ENCODE measurements at places on chromosomes 4 and X.

- no peak for DNase-seq
Observed at GRCh38 chrX:104347860-104348259, 93.1 kb upstream of the ESX1 start.

GRCh38 chrX:40473460-40474204 lies 107.1 kb upstream of the ATP6AP2 start:
- DNase-seq: no peak

DNA sequence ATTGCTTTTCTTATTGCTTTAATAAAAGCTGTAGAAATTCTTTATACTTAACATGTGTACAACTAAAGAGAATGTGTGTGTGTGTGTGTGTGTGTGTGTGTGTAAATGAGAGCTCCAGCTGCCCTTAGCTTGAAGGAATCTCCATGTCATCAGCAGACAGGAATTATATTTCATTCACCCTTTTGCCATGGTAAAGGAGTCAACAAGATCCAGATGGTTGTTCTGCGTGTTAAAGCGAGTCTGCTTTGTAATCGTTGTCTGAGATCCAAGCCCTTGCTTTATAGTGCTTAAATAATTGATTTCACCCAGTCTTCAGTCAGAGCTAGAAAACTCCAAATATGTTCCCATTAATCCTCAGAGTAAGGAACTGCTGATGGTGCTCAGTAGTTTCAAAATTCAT lies 285.5 kb downstream of the PDGFC start:
- no peak for DNase-seq

GRCh38 chr4:53676402-53676871 lies 85.2 kb upstream of the LNX1 start:
- peak; percentile 92 for DNase-seq

DNA sequence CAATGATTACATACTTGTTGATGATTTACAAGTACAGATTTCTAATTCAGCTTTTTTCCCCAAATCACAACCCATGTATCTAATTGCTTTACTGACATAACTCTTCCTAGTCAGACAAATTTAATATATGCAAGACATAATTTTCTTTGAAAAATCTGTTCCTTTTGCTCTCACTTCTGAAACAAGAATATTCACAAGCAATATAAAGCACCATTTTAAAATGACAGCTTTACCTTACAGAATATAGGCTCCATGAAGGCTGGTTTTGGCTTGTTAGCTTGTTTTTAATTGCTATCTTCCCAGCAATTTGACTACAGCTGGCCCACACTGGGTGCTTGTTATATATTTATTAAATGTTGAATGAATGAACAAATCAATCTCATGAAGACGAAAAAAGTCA lies 24.5 kb downstream of the GPM6A start:
- DNase-seq: no peak

- no peak for DNase-seq
Observed at GRCh38 chrX:16144420-16144819, 21.1 kb downstream of the GRPR start.

GRCh38 chr4:185259719-185260118 lies 50.3 kb downstream of the SNX25 start:
- DNase-seq: no peak

DNA sequence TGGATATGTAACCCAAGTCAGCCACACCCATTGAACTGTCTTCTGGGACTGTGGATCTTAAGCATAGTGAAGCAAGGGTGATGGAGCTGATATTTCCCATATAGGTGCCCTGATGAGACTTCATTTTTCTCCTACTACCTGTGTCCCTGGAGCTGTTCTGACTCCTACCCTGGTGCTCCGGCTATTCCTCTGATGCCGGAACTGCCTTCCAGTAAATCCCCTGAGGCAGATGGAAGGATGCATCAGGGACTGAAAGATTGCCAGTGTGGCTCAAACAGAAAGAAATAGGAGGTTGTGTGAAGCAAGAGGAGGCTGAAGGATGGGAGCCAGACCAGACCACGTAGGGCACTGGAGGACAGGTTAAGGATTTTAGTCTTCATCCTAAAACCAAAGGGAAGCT lies 74.7 kb downstream of the HOPX start:
- DNase-seq: no peak

- no peak for DNase-seq
Observed at GRCh38 chrX:141724186-141724585, 25.6 kb upstream of the SPANXD start.

DNA sequence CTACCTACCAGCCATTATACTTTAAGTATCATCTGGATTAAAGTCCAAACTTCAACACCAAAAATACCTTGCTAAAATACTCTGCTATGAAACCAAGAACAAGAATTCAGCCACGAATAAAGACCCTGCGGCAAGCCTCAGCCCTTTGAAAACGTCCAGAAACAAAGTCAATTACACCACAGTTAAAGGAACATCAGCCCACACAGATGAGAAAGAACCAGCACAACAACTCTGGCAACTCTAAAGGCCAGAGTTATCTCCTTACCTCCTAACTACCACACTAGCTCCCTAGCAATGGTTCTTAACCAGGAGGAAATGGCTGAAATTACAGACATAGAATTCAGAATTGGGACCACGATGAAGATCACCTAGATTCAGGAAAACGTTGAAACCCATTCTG lies 23.4 kb downstream of the ABCB7 start:
- DNase-seq: no peak

DNA sequence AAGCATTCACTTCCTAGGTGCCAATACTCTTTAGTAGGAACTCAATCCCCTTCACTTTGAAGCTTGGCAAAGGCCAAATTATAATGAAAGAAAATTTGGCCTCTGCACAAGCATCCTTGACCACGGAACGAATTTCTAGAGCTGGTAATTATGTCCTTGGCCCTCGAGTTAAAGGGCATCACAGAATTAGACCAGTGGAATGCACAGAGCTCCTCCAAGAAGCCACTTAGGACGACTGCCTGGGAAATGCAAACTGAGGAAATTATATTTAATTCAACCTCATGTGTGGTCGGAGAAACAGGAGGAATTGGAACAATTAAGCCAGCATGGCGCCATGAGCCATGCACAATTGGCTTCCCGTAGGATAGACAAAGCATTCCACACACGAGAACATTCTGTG lies 59.3 kb downstream of the NLGN4X start:
- DNase-seq: no peak

DNA sequence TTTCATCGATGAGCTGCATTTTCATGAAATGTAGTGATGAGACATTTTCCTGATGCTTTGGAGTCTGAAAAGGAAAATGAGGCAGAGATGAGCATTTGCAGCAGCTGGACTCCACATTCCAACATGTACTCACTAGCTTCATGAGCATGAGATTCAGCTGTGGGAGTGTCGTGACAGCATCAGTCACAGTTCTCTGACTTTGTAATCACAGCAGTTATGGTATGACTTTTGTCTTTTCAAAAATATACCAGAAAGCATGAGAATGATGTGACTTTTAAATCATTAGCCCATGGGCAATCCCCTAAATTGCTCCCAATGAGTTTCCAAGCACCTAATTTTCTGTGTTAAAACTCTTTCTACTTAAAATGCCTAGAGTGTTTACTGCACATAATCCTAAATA lies 18.3 kb upstream of the MSL3 start:
- DNase-seq: no peak

GRCh38 chrX:113274345-113274744 lies 433.7 kb upstream of the AMOT start:
- DNase-seq: no peak

Measured in inflammatory macrophage treated with lipopolysaccharide for 1 hour (primary cell).